ENCODE measurements at places on chromosomes 16 and 17.

DNA sequence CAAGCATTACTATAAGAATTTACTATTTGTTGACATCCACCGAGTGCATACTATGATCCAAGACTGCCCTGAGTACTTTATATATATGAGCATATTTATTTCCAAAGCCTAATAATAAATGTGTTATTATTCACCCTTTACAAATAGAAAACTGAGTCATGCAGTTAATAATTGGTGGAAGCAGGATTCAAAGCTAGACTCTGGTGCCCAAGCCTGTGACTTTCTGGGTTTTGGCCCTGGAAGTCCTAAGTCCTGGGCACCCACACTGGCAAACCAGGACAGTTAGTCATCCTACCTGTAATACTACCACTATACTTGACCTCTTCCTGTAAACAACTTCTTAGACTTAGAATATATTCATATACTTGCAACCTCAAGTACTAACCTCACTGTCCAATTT lies 257.4 kb upstream of the IRX5 start:
- no peak overlapping the region for H3K4me3 ChIP-seq
- H3K4me1 ChIP-seq: no peaks in the 10 kb centered on the region
- H3K36me3 ChIP-seq: no peaks in the 10 kb centered on the region

- H3K27me3 ChIP-seq: no peaks in the 10 kb centered on the region
- no peaks in the 10 kb centered on the region for H3K36me3 ChIP-seq
- no peak for DNase-seq
- no peak overlapping the region for H3K27ac ChIP-seq
Observed at GRCh38 chr16:626787-627453, 3.9 kb upstream of the WFIKKN1 start.

- no peaks in the 10 kb centered on the region for H3K27me3 ChIP-seq
- H3K27ac ChIP-seq: peak overlapping the region; percentile 12
- peaks cover 4% of the 10 kb centered on the region for H3K4me1 ChIP-seq
- no peak overlapping the region for H3K4me3 ChIP-seq
- no peak for DNase-seq
Observed at GRCh38 chr17:75476271-75476671, 19.8 kb downstream of the TMEM94 start.

GRCh38 chr16:52265446-52265861 lies 281.5 kb downstream of the TOX3 start:
- H3K4me3 ChIP-seq: no peak overlapping the region
- H3K27me3 ChIP-seq: no peaks in the 10 kb centered on the region
- H3K27ac ChIP-seq: no peak overlapping the region
- no peaks in the 10 kb centered on the region for H3K4me1 ChIP-seq

GRCh38 chr17:82091264-82092066 lies 6.6 kb downstream of the FASN start:
- H3K27ac ChIP-seq: no peak overlapping the region
- H3K36me3 ChIP-seq: peaks cover 28% of the 10 kb centered on the region
- peaks cover 10% of the 10 kb centered on the region for H3K4me1 ChIP-seq
- no peak overlapping the region for H3K4me3 ChIP-seq
- DNase-seq: no peak
- H3K27me3 ChIP-seq: no peaks in the 10 kb centered on the region

GRCh38 chr16:81283044-81283443 lies 31.7 kb upstream of the GAN start:
- no peaks in the 10 kb centered on the region for H3K36me3 ChIP-seq
- H3K4me1 ChIP-seq: no peaks in the 10 kb centered on the region
- no peak for DNase-seq

DNA sequence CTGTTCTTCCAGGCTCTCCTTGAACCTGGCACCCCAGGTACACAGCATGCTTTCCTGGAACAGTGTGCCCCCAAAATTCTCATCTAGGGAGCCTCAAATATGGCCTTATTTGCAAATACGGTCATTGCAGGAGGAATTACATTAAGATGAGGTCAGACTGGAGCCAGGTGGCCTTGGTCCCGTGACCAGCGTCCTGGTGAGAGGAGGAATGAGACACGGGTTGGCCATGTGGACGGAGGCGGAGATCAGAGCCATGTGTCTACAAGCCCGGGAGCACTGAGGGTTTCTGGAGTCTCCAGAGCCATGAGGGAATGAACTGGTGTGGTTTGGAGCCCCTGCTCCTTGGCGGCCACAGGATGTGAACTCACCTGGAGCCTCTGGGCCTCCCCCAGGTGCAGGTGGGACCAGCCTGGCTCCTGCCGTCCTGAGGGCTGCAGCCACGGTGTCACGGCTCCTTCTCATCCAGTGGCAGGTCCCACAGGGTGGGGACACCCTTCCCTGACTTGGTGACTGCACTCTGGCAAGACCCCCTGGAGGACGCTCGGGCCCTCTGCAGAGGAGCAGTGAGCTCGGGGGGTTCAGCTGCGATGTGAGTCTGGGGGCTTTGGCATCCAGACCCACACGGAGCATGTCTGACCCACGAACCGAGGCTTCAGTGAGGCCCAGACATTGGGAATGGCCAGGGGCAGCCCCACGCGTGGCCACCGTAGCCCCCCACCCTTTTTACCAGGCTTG lies 21.8 kb upstream of the GNG13 start:
- H3K27me3 ChIP-seq: peaks cover 6% of the 10 kb centered on the region
- no peak for DNase-seq
- H3K27ac ChIP-seq: no peak overlapping the region
- H3K4me1 ChIP-seq: peaks cover 11% of the 10 kb centered on the region

- H3K4me3 ChIP-seq: no peak overlapping the region
- H3K27ac ChIP-seq: peak overlapping the region; percentile 18
- no peak for DNase-seq
Observed at GRCh38 chr16:85446951-85447692, 166.0 kb upstream of the GSE1 start.

DNA sequence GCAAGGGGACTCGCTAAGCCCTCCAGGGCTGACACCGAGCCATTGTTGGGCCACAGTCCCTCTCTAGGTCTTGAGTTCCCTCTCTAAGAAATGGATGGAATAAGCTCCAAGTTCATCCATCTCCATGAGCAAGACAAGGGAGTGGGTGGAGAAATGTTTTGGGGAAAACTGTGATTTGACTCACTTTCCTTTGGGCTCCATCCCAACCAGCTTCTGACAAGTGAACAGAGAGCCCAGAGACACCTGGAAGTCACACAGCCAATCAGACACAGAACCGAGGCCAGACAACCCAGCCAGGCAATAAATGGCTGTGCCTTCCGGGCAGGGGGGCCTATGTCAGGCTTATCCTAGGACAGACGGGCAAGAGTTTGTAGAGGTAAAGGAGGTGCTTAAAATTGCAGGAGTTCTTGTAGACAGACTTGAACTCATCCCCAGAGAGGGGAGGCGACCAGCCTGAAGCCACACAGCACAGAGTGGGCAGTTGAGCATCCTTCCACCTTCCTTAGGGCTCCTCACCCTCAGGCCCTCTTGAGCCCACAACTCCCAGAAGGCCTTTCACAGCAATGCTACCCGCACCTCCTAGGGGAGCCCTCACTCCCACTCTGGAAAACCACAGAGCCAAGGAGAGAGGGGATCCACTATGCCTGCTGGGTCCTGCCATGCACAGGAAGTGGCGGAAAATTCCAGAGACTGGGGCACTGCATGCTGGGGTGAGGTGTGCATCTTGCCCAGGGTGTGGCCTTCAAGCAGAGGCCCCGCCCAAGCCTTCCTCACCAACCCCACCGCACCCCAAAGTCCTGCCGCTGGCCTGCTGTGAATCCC lies 9.5 kb upstream of the FAM83G start:
- no peak overlapping the region for H3K27ac ChIP-seq
- DNase-seq: no peak
- H3K4me3 ChIP-seq: no peak overlapping the region
- H3K4me1 ChIP-seq: no peaks in the 10 kb centered on the region
- no peaks in the 10 kb centered on the region for H3K27me3 ChIP-seq

DNA sequence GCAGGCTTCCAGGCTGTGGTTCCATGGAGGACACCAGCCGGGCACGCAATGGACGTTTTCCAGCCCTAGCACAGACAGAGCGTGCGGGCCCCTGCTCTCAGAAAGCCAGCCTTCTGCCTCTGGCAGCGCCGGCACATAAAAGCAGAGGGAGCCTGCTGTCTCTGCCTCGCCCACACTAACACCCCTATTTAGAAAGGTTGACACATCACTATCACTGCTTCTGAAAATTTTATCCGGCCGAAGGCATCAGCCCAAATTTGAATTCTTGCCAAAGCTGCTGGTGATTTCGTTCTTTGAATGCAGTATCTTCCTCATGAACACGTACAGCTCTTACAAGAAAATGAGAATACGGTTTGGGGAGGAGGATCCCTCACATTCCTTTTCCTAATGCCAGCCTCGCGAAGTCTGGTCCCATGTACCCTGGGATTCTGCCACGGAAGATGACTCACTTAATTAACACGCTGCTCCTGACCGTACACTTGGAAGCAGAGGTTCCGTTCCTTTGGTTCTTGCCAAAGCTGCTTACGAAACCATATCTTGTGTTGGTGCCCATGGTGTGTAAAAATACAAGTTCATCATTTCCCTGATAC lies 1.3 kb upstream of the RAB11FIP3 start:
- peaks cover 31% of the 10 kb centered on the region for H3K4me1 ChIP-seq
- H3K27me3 ChIP-seq: peaks cover 15% of the 10 kb centered on the region
- H3K4me3 ChIP-seq: peak overlapping the region; percentile 81
- peaks cover 4% of the 10 kb centered on the region for H3K36me3 ChIP-seq
- H3K27ac ChIP-seq: peak overlapping the region; percentile 33

DNA sequence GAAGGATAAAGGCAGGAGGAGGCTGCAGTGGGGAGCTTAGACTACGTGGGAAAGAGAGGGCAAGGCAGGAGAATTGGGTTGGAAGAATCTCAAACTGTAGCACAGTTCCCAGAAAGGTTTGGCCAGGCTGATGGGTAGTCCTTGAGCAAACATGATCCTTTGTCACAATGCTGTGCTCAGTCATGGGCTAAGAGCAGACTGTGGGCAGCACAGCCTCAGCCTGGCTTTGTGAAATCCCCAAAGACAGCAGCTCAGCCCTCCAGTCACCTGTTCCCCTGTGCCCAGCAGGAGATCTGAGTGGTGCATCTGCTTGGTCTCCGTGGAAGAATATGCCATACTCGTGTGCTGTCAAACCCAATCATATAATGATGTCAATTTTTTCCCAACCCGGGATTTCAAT lies 10.6 kb upstream of the ENGASE start:
- H3K4me3 ChIP-seq: no peak overlapping the region
- peaks cover 7% of the 10 kb centered on the region for H3K4me1 ChIP-seq
- peaks cover 5% of the 10 kb centered on the region for H3K27me3 ChIP-seq
- DNase-seq: no peak

- peaks cover 45% of the 10 kb centered on the region for H3K36me3 ChIP-seq
- no peak overlapping the region for H3K4me3 ChIP-seq
- peaks cover 73% of the 10 kb centered on the region for H3K4me1 ChIP-seq
- H3K27me3 ChIP-seq: no peaks in the 10 kb centered on the region
- DNase-seq: no peak
Observed at GRCh38 chr17:78174346-78174869, 6.0 kb downstream of the SYNGR2 start.

DNA sequence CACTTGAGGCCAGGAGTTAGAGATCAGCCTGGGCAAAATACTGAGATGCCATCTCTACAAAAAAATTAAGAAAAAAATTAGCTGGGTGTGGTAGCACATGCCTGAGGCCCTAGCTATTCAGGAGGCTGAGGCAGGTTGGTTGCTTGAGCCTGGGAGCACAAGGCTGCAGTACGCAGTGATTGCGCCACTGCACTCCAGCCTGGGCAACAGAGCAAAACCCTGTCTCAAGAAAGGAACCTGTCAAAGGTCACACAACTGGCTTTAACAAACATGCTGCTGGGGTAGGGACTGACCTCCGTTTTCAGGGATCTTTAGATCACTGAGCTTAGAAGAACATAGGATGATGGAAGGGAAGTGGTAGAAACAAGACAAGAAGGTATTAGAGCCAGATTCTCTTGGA lies 95.0 kb downstream of the IRX3 start:
- DNase-seq: no peak
- no peaks in the 10 kb centered on the region for H3K36me3 ChIP-seq
- H3K4me3 ChIP-seq: no peak overlapping the region
- peaks cover 2% of the 10 kb centered on the region for H3K27me3 ChIP-seq
- no peaks in the 10 kb centered on the region for H3K4me1 ChIP-seq

GRCh38 chr16:68086860-68087268 lies 1.7 kb downstream of the NFATC3 start:
- peak overlapping the region; percentile 94 for H3K27ac ChIP-seq
- H3K36me3 ChIP-seq: peaks cover 35% of the 10 kb centered on the region
- DNase-seq: no peak
- peak overlapping the region; percentile 88 for H3K4me3 ChIP-seq
- H3K4me1 ChIP-seq: peaks cover 55% of the 10 kb centered on the region

DNA sequence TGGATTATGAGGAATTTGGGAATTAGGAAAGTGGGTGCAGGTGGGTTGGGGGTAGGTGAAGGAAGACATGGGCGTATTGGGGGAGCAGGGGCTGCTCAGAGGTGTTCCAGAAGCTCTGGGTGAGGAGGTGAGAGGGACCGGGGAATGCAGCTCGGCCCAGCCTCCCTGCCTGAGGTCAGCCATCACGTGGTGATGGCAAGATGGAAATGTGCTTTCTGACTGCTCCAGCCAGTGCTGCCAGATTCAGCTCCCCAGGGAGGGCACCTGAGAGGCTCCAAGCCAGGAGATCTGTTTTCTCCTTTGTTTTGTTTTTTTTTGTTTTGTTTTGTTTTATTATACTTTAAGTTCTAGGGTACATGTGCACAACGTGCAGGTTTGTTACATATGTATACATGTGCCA lies 35.2 kb upstream of the STH start:
- no peak overlapping the region for H3K27ac ChIP-seq
- H3K4me3 ChIP-seq: no peak overlapping the region
- DNase-seq: no peak
- no peaks in the 10 kb centered on the region for H3K36me3 ChIP-seq
- H3K4me1 ChIP-seq: no peaks in the 10 kb centered on the region

- no peaks in the 10 kb centered on the region for H3K36me3 ChIP-seq
- no peak for DNase-seq
- no peak overlapping the region for H3K27ac ChIP-seq
- no peaks in the 10 kb centered on the region for H3K4me1 ChIP-seq
- no peak overlapping the region for H3K4me3 ChIP-seq
- peaks cover 3% of the 10 kb centered on the region for H3K27me3 ChIP-seq
Observed at GRCh38 chr17:81315129-81315884, 20.2 kb upstream of the SLC38A10 start.

- DNase-seq: no peak
- peaks cover 34% of the 10 kb centered on the region for H3K4me1 ChIP-seq
- H3K4me3 ChIP-seq: no peak overlapping the region
- H3K27me3 ChIP-seq: no peaks in the 10 kb centered on the region
- no peak overlapping the region for H3K27ac ChIP-seq
Observed at GRCh38 chr17:4840893-4841242, 7.7 kb downstream of the MINK1 start.

- no peak overlapping the region for H3K27ac ChIP-seq
- no peaks in the 10 kb centered on the region for H3K4me1 ChIP-seq
- H3K36me3 ChIP-seq: no peaks in the 10 kb centered on the region
- H3K27me3 ChIP-seq: no peaks in the 10 kb centered on the region
- no peak for DNase-seq
Observed at GRCh38 chr17:34781571-34782108, 179.6 kb downstream of the CCT6B start.

DNA sequence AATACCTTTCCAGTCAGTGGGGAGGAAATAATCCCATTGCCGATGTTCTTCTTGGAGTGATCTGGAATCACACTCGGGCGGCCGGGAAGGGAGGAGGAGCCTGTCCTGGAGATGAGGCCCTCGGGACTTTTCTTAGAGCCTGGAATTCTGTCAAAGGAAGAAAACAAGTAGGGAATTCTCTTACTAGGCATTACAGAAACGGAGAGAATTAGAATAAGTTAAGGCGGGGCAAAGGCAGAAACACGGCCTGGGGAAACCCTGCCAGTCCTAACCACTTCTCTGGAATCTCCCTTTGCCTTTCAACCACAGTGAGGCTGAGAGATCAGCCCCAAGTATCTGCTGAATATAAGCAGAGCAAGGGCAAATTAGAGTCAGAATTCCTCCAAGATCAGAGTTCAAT lies 27.8 kb downstream of the USP36 start:
- H3K36me3 ChIP-seq: peaks cover 69% of the 10 kb centered on the region
- no peak overlapping the region for H3K4me3 ChIP-seq
- H3K4me1 ChIP-seq: peaks cover 22% of the 10 kb centered on the region
- DNase-seq: no peak
- H3K27me3 ChIP-seq: no peaks in the 10 kb centered on the region
- peak overlapping the region; percentile 52 for H3K27ac ChIP-seq
